ENCODE measurements at places on chromosomes 11 and 22.

DNA sequence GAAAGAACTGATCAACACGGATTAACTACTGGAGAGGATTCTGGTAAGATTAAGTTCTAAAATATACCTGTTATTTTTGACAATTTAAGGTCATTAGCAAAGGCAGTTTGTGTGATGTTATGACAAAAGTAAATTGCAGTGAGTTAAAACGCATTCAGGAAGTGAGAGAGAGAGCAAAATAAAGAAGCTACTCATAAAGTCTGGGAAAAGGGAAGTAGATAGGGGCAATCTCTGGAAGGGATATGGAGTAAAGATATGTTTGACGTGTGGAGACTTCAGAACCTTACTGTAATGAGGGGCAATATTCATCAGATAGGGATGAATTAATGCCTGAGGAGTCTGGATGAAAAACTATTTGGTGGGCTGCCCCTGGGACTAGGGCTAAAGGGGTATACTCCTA lies 16.8 kb downstream of the OR56B4 start:
- DNase-seq = no peak

DNA sequence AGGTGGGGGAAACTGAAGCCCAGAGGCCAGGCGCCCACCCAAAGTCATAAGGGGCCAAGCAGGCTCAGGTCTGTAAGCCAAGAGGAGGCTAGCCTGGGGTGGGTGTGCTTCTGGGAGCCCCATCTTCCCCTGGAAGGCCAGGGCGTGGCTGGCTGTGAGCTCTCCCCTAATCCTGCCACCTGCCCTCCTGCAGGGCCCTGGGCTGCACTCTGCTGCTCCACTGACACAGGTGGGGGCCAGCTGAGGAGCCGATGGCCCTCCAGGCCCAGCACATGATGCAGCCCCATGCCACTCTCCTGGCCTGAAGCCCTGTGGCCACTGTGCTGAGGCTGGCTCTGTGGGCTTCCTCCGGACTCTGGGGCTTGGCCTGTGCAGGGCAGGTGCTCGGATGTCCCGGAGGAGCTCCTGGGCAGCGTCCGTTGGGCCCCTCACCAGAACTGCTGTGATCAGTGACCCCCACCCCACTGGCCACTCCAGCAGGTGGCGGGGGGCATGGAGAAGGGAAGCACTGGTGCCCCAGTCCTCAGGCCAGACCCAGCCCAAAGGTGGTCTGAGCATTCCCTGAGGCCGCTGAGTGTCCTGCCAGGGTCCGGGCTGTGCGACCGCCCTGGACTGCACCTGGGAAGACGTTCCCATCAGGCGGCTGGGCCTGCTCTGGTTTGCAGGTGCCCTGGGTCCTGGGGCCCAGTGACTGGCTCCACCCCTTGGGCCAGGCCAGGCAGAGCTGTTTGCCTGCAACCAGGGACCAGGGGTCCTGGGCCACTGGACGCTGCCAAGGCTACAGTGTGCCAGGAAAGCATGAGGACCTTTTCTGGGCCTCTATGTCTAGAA lies 8.5 kb downstream of the PIM3 start:
- no peak for DNase-seq

GRCh38 chr22:37379722-37380121 lies 47.6 kb downstream of the ELFN2 start:
- no peak for DNase-seq

DNA sequence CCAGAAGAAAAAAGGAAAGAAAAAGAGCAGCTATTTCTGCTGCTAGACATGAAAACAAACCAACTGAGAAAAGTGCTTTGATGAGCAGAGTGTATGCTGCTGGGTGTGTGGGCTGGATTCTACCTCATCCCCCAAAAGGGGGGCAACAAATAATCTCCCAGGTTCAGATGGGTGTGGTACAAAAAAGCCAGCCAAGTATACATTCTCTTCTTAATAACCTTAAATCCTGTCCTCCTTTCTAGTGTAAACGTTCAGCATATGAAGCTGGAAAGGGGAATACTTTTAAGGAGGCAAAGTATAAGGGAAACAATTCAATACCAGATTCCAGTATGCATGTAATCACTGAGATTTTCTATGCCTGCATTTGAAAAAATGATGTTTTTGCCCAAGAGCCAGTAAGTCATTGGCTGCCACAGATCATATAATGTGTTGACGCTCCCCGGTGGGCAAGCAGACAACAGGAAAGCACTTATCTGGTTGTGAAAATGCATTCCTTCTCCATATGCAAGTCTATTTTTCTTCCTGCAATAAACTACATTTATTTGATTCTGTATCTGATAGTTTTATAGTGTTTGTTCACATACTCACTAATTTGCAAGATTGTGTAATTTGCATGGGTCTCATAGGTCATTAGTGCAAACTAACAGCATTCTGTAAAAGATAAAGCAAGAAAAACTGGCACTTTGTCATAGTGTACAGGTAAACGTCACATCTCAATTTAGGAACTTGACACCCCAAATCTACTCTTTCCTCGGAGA lies 201.1 kb downstream of the CADM1 start:
- DNase-seq = no peak

GRCh38 chr11:46541593-46542371 lies 52.0 kb downstream of the AMBRA1 start:
- DNase-seq = no peak

GRCh38 chr11:84437071-84437980 lies 1151.2 kb upstream of the CCDC90B start:
- peak; percentile 35 for DNase-seq

- no peak for DNase-seq
These were observed 57.6 kb downstream of the FBXO7 start for GRCh38 chr22:32531931-32532819.

DNA sequence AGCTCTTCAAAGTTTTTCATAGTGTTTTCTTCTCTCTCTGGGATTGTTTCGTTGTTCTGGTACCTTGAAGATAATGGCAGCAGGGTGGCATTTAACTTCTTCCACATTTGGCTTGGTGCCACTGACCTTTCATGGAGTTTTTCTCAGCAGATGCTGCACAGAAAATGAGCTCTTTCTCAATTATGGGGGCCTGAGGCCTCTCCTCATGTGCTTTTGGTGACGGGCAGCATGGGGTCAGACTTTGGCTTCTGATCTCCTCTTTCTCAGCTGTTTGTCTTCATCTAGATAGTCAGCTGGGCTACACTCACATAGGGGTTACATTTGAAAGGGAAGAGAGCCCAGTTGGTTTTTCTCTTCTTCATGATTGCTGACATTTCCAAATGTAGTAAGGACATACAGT lies 76.3 kb downstream of the FAT3 start:
- no peak for DNase-seq

DNA sequence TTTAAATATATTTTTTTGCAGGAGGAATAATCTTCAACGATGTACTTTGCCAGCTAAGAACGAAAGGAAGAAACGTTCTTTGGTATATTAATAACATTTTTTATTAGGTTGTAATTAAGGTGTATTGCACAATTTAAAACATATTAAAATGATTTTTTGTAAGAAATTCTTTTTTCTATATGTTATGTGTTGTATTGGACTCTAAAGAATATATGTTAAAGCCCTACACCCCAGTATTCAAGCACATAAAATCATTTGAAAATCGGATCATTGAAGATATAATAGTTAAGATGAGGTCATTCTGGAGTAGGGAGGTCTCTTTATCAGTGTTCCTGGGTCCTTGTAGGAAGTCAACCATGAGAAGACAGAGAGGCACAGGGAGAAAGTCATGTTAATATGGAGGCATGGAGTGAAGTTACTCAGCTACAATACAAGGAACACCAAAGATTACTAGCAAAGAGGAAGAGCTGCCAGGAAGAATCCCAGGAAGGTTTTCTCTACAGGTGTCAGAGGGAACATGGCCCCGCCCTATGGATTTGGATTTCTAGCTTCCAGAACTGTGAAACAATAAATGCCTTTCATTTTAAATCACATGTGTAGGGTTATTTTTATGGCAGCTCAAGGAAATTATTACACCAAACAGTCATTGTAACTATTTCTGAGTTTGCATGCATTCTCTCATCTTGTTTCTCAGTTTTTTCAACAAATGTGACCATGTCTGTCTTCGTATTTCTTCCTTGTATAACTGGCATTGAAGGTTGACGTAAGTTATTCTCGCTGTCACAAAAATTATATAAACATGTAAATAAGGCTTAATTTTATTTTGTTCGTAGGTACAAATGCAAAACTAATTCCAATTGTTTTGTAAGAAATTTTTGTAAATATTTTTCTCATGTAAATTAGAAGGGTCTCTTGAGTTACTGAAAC lies 75.4 kb upstream of the VPREB1 start:
- no peak for DNase-seq
